ENCODE measurements at places on chromosomes 2 and 18.

- no peak for DNase-seq
Observed at GRCh38 chr2:151181524-151181923, 80.1 kb downstream of the RBM43 start.

DNA sequence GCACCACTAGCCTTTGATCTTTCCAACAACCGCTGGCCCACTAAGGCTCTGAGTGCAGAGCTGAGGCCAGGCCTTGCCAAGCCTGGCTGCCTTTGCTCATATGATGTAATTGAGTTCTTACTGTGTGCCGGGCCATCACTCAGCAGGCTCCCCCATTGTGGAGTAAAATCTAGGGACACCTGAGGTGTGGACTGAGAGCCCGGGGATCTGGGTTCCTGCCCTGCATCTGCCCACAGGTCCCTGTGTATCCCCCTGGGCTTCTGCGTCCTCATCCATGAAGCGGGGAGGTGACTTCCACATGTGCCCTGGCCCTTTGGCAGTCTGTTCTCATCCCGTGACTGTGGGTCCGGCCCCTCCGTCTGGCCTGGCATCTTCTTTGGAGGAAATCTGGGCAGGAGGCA, 33.8 kb downstream of the GREB1 start:
- DNase-seq = no peak

- DNase-seq = peak; percentile 67
Observed at GRCh38 chr2:165401285-165401852, 68.1 kb upstream of the CSRNP3 start.

DNA sequence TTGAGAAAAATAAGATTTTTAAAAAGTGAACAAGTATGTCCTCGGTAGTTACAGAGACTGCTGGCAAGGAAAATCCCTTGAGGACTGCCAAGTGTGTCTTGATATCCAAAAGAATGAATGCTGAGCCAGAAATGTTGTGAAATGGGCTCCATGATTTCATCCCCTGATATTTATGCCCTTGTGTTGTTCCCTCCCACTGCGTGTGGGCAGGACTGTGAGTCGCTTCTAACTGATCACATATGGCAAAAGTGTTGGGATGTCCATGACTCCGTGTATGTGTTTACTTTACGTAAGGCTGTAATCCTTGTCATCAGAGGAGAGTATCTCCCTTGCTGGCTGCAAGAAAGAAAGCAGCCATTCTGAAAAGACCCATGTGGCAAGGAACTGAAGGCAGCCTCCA, 285.1 kb downstream of the SS18 start:
- no peak for DNase-seq

GRCh38 chr2:130820279-130820861, 16.3 kb upstream of the ARHGEF4 start:
- no peak for DNase-seq
